NCI-H774 (cell line): ENCODE measurements at places on chromosomes 12 and 14.

DNA sequence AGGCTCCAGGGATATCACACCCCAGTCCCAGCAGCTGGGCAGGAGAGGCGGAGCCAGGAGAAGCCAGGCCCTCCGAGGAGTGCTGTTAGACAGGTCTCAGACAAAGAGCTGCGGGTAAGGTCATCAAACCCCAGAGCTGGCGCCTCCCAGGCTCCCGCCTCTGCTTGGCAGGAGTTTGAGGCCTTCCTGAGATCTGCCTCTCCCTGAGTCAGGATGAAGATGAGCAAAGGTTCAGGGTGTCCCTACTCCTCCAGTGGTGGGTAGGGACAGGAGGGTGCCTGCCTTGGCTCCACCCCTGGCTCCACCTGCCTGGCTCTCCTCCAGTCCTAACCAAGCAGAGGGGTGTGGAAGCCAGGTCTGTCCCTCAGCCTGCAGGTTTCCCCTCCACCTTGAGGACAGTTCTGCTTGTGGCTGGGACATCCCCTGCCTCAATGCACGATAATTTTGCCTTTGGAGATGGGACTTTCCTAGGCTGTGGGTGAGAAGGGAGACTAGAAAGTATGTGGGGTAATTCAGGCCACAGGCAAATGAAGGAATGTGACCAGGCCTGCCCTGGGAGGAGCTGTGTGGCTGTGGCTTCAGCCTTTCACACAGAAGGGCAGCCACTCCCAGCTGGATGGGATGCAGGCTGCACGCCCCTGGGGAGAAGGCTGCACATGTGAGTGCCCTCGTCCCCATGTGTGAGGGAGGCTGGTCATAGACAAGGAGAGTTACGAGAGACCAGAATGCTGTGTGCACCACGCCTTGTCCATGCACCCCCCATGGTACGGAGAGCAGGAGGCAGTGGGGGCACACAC, 2.2 kb downstream of the PLEKHG6 start:
- peak; percentile 54 for DNase-seq

GRCh38 chr12:131274906-131275305, 321.2 kb downstream of the ADGRD1 start:
- DNase-seq, result no peak

DNA sequence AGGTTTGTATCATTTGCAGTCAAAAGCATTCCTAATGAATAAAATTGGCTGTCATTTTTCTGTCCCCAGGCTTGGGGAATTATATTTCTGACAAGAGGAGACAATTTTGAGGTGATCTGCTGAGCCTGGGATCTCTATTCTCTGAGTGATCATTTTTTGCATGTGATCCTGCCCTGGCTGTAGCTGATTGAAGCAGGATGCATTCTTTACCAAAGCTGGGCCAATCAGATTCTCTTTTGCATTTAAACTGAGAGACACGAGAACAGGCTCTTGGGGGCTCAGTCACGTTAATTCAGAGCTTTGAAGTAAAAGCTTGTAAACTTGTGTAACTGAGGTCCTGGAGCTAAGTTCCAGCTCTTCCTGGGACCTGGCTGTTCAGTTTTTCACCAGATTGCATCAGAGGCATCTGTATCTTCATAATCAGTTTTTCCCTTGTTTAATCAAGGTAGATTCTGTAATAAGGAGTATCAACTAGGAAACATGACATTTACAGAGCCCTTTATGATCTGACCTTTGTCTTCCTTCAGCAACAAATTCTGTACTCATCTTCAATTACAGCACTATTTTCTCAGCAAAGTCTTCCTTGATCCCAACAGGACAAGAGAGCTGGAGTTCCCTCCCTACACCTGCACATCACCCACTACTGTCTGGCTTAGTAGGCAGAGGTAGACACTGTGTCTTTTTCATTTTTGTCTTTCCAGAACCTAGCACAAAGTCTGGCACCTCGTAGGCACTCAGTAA, 35.0 kb upstream of the MANSC4 start:
- no peak for DNase-seq

GRCh38 chr14:95533822-95534221, 1.0 kb upstream of the GLRX5 start:
- DNase-seq, result no peak

GRCh38 chr12:87756111-87756510, 273.1 kb downstream of the C12orf50 start:
- DNase-seq, result no peak

DNA sequence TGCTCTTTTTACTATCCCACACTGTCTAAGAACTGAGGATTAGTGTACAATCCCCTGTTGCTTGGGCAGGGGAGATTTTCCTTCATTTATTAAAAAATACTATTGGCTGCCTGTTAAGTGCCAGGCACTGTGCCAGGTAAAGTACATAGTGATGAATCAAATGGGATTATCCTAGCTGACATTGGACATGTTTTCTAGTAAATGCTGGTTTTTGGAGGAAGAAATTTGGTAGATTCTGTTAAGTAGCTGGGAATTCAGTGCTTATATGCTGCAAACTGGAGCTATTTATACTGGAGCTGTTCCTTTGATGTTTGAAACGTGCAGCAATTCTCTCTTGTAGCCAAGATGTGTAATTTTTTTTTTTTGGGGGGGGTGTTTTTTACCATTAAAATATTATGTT, 299.6 kb downstream of the EMP1 start:
- DNase-seq, result no peak

DNA sequence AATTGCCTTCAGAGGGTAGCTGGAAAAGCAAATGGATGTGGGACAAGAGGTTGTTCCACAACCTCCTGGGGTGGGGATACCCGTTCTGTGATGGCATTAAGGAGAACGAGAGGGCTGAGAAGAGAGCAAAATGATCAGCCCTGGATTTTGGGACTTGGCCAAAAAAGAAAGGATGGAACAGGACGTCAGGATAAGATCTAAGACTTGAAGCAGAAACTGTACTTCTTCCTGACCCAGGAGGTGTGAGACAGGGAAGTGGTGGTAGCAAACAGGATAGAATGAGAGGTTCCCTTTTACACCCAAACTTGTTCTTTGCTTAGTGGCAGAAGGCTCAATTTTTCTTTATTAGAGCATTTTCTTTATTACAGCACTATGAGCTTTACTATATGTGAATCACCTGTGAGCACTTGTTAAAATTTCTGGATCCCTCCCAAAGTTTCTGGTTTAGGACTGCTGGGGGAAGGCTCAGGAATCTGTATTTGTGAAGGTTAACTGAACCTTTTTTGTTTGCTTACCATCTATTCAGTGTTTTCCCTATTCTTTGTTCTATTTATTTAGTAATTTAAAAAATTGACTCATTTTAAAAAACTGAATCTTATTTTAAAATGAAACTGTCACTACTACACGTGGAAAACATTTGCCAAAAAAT, 59.2 kb downstream of the ERC1 start:
- no peak for DNase-seq

DNA sequence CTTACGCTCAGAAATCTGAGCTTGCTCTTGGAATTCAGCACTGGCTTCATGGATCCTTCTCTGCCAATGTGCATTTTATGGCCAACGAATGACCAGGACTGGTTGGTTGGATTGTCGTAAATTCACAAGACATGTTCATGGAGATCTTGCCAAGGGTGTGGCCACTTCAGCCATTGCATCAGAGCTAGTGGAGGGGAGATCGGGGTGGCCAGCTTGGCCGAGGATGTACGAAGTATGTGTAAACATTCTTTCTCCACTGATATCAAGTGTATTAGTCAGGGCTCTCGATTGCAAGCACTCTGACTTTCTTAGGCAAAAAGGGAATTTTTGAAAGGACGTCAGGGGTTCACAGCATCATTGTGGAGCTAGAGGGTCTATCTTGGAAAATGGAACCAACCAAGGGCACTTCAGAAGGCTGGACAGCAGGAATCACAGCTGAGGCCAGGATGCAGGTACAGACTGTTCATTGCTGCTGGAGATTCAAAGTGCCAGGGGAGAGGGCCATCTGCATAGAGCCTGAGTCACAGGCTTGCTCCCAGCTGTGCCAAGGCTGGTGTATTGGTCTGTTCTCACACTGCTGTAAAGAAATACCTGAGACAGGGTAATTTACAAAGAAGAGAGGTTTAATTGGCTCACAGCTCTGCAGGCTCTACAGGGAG, 32.9 kb upstream of the ADGRD1 start:
- DNase-seq, result no peak

DNA sequence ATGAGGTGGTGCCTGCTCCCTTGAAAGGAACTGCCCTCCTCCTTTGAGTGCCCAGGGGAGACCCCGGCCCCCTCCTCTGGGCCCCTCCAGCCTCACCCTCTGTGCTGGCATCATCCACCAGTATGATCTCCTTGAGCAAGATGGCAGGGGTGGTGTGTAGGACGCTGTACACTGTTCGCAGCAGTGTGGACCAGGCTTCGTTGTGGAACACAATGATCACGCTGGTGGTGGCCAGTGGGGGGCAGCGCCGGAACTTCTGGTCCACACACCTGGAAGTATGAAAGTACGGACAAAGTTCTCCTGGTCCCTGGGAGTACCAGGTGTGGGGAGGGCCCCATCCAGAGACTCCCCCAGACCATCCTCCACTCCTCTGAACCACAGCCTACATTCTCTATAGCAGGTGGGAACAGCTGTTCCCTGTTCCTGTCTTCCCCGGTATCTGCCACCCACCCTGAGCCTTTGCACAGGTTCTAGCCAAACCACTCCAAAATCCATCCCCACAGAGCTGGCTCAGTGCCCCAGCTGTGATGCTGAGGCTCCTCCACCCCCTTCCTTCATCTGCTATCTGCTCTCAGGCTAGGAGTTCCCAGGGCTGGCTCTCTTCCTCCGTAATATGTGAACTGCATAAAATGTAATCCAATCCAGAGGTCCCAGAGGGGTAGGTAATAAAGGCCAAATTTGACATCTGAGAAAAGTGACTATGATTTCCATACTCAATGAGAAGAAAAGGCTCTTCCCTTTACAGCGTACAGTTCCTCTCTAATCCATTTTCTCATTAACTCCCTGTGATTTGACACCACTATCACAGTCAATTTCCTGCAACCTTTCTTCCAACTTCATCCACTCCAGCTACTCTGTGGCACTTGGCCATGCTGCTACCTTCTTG, 13.9 kb downstream of the GALNT6 start:
- no peak for DNase-seq

DNA sequence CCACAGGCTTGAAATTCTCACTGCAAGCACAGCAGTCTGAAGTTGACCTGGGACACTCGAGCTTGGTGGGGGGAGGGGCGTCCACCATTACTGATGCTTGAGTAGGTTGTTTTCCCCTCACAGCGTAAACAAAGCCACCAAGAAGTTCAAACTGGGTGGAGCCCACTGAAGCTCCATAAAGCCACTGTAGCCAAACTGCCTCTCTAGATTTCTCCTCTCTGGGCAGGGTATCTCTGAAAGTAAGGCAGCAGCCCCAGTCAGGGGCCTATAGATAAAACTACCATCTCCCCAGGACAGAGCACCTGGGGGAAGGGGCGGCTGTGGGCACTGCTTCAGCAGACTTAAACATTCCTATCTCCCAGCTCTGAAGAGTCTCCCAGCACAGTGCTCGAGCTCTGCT, 31.7 kb upstream of the ST8SIA1 start:
- no peak for DNase-seq

GRCh38 chr12:69540987-69541386, 44.3 kb upstream of the CCT2 start:
- no peak for DNase-seq

DNA sequence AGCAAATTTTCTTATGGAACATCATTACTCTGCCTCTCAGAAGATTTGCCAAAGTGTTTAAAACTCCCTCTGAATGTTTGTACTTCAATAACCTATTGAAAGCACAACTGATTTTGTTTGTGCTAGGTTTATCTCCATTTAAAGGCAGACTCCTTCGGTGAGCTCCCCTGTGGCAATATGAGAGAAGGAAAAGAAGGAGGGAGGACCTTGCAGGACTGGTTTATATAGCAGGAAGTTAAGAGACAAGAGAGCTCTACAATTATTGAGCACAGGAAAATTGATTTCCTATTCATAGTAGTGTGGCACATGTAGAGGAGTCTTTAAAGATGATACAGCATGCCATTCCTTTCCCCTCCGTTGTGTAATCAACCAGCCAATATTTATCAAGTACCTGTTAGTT, 75.5 kb downstream of the PDE3A start:
- DNase-seq, result no peak

DNA sequence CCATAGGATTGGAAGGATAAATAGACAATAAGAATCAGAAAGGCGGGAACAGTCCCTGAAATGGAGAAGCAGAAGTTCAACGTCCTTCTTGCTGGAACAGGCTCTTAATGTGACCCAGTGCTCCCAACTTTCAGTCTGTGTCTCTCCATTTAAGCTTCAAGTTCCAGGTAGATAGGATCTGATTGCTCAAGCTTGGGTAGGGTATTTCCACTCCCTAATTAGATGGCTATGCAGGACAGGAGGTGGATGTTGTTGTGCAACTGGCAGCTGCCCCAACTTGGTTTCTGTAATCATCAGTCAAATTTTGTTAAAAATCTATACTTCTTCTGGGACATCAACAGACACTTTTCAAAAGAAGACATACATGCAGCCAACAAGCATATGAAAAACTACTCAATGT, 266.2 kb downstream of the C12orf75 start:
- DNase-seq, result no peak

DNA sequence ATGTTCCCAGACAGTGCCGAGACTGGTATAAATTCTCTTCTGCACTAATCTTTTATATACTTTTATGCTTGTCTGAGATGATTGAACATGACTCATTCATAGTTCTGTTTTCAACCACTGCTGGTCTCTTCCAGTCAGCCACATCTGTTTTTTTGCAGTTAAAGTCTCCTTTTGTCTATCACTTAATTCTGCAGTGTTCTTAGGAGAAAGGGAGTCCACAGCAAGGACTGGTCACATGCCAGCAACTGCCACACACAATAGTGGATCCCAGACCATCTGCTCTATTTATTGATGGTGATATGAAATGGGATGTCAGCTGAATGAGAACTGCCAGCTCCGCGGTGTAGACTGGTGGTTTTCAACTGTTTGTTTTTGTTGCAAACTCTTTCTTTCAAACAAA, 379.8 kb downstream of the MED13L start:
- DNase-seq, result no peak

DNA sequence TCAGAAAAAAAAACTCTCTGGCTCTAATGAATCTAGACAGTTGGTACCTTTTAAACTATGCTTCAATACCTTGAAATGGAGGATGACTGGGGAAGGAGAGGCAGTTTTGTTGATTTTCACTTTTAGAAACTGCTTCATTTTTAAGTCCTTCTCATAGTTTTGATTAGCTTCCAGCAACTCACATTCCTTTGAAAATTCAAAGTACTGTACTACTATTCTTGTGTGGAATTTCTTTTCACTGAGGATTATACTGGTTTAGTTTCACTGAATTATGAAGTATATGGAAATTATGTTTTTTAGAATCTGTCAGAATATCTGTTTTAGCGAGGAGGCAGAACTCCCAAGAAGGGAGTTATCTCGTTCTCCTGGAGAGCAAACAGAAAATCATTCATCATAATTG, 116.3 kb downstream of the TGFB3 start:
- DNase-seq, result no peak

GRCh38 chr12:119822046-119822445, 55.1 kb downstream of the CIT start:
- DNase-seq, result no peak

DNA sequence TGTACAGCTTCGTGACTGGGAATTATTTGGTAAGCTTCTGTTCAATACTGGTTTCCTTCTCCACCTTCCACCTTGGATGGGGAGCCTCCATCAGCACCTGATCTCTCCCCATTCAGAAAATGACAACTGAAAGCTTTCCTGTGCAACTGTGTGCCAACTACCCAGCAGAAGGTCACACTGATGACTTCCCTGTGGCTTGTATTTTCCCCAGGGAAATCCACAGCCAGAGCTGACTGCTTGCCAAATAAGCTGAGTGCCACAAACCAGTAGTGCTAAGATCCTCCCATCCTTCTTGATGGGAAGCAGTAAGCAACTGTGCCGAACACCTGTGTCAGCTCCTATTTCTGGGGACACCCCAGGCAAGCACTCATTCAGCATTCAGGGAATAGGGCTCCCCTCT, 257.2 kb upstream of the SOX5 start:
- DNase-seq, result no peak
